ENCODE measurements at places on chromosomes 16 and 17. TPM values are rescaled to one million over a fixed set of nuclear protein-coding genes. Genes with fewer than 3 reads are reported as not detected.

HSD3B7 gene
- 6.7 TPM for polyA plus RNA-seq

MT1G gene
- 16.9 TPM for polyA plus RNA-seq

CUEDC1 gene
- 44.6 TPM for polyA plus RNA-seq

SLC52A1 gene
- polyA plus RNA-seq, result 0.35 TPM

HEATR9 gene
- polyA plus RNA-seq, result not detected

BCL7C gene
- polyA plus RNA-seq, result 35.3 TPM

GNAO1 gene
- polyA plus RNA-seq, result 5.7 TPM

DVL2 gene
- polyA plus RNA-seq, result 70.6 TPM

SPATA22 gene
- 0.82 TPM for polyA plus RNA-seq

ABAT gene
- 64.2 TPM for polyA plus RNA-seq

TP53TG3D gene
- polyA plus RNA-seq, result not detected

HID1 gene
- polyA plus RNA-seq, result 10.7 TPM

KRT31 gene
- polyA plus RNA-seq, result not detected

PRDM7 gene
- polyA plus RNA-seq, result 1.2 TPM

HBA1 gene
- 545 TPM for polyA plus RNA-seq

TBC1D3H gene
- not detected for polyA plus RNA-seq

EME1 gene
- polyA plus RNA-seq, result 8.0 TPM

TMEM238L gene
- 9.4 TPM for polyA plus RNA-seq

EVI2A gene
- polyA plus RNA-seq, result 1.5 TPM

CDRT15 gene
- polyA plus RNA-seq, result 0.43 TPM

TBC1D3I gene
- polyA plus RNA-seq, result 1.8 TPM

ACSM2A gene
- polyA plus RNA-seq, result 68.7 TPM

KRT27 gene
- polyA plus RNA-seq, result not detected

ENPP7 gene
- polyA plus RNA-seq, result 6.8 TPM

PLA2G10 gene
- polyA plus RNA-seq, result 0.14 TPM

ACSM3 gene
- 98.6 TPM for polyA plus RNA-seq

TBC1D28 gene
- not detected for polyA plus RNA-seq

OR1A2 gene
- not detected for polyA plus RNA-seq

Measured in left renal pelvis (tissue), 4 donors.